CD4-positive, alpha-beta memory T cell (primary cell): ENCODE measurements at places on chromosomes 2 and 18. TPM values are rescaled to one million over a fixed set of nuclear protein-coding genes. Genes with fewer than 3 reads are reported as not detected.

The TNS1 gene
- 0.78 TPM for total RNA-seq

The NT5DC4 gene
- not detected for total RNA-seq

The SLC35F6 gene
- total RNA-seq: 20.1 TPM

The CHRND gene
- not detected for total RNA-seq

The TCF23 gene
- total RNA-seq: not detected

The CFAP65 gene
- not detected for total RNA-seq

The SKOR2 gene
- total RNA-seq: not detected

The FOSL2 gene
- total RNA-seq: 6.7 TPM

DNA sequence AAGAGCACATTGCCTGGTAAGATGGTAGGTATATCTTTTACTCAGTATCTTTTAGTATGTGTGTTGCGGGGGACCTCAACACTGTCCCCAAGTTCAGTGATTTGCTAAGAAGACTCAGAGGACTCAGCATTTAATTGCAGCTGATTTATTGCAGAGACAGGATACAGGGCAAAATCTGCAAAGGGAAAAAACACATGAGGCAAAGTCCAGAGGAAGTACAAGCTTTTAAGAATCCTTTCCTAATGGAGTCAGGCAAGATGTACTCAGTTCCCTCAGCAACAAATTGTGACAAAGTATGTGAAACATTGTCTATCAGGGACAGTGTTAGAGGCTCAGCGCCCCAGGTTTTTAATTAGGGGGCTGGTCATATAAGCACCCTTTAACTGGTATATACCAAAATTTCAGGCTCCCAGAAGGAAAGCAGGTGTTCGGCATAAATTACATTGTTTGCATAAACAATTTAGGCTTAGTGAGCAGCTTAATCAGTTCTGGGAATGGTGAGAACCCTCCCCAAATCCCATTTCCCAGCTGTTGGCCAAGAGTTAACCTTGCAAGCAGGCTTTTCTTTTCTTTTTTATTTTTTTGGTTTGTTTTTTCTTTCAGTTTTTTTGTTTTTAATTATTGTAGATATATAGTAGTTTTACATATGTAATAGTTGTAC is 41.7 kb downstream of the RAB3GAP1 start:
- no peak for DNase-seq
- H3K4me1 ChIP-seq: no peaks in the 10 kb centered on the region
- no peaks in the 10 kb centered on the region for H3K27me3 ChIP-seq
- no peak overlapping the region for H3K4me3 ChIP-seq
- no peak overlapping the region for H3K27ac ChIP-seq

- no peaks in the 10 kb centered on the region for H3K27me3 ChIP-seq
- H3K4me1 ChIP-seq: no peaks in the 10 kb centered on the region
- H3K27ac ChIP-seq: no peak overlapping the region
- DNase-seq: no peak
- H3K36me3 ChIP-seq: no peaks in the 10 kb centered on the region
Measured at GRCh38 chr18:10841203-10841602, 308.2 kb downstream of the PIEZO2 start.

- no peak overlapping the region for H3K27ac ChIP-seq
- H3K27me3 ChIP-seq: no peaks in the 10 kb centered on the region
- H3K4me3 ChIP-seq: no peak overlapping the region
Measured at GRCh38 chr2:11079136-11079824, 76.0 kb upstream of the SLC66A3 start.

DNA sequence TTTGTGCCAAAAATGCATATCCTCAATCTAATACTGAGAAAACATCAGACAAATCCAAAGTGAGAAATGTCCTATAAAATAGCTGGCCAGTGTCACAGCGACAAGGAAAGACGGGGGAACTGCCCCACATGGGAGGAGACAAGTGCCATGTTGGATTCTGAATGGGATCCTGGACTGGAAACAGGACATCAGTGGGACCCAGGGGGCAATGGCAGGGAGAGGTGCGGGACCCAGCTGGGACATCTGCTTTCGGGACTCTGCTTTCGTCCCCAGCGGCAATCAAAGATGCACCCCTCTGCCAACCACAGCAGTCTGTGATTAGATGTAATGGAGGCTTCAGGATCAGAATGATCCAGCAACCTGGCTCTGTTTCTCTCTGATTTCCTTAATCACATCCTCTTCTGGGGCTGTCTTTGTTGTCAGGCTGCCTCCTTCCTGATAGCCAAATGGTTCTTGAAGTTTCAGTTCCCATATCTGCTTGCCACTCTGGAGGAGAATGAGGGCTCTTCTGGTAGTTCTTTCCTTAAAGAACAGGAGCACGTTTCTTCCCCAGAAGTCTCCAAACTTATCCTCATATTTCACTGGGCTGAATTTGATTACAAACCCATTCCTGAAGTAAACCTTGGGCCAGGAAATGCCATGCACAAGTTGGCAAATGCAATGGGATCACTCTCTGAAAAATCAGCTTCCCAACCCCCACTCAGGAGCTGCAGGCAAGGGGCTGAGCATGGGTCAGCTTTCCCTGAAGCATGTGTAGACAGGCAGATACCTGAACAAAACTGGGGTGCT is 13.6 kb upstream of the PROC start:
- H3K27me3 ChIP-seq: no peaks in the 10 kb centered on the region
- no peak overlapping the region for H3K4me3 ChIP-seq
- H3K36me3 ChIP-seq: no peaks in the 10 kb centered on the region
- H3K4me1 ChIP-seq: peaks cover 12% of the 10 kb centered on the region

- H3K27me3 ChIP-seq: no peaks in the 10 kb centered on the region
- no peaks in the 10 kb centered on the region for H3K4me1 ChIP-seq
- H3K27ac ChIP-seq: no peak overlapping the region
- DNase-seq: no peak
- H3K36me3 ChIP-seq: no peaks in the 10 kb centered on the region
Measured at GRCh38 chr2:62747876-62748275, 42.4 kb downstream of the EHBP1 start.

- no peaks in the 10 kb centered on the region for H3K4me1 ChIP-seq
- no peak overlapping the region for H3K27ac ChIP-seq
- H3K36me3 ChIP-seq: no peaks in the 10 kb centered on the region
- no peak for DNase-seq
Measured at GRCh38 chr2:29789911-29790485, 131.4 kb downstream of the ALK start.

DNA sequence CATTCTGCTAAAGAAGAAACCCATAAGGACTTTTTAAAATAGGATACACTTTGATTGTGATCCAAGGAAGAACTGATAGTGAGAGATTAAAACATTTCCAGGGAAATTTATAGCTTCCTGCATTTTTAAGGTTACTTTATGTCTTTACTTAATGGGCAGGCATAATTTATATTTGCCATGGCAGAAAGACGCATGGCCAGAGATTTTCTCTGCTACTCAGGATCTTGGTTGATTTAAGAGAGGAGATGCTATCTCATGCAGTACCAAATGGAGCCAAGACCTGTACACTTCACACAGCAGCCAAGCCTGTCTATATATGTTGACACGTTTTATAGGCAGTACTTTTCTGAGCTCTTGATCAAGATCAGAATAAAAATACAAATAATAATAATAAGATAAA is 60.9 kb upstream of the NT5C1B start:
- H3K27me3 ChIP-seq: no peaks in the 10 kb centered on the region
- H3K27ac ChIP-seq: no peak overlapping the region
- DNase-seq: no peak
- no peaks in the 10 kb centered on the region for H3K4me1 ChIP-seq
- H3K4me3 ChIP-seq: no peak overlapping the region
- no peaks in the 10 kb centered on the region for H3K36me3 ChIP-seq

DNA sequence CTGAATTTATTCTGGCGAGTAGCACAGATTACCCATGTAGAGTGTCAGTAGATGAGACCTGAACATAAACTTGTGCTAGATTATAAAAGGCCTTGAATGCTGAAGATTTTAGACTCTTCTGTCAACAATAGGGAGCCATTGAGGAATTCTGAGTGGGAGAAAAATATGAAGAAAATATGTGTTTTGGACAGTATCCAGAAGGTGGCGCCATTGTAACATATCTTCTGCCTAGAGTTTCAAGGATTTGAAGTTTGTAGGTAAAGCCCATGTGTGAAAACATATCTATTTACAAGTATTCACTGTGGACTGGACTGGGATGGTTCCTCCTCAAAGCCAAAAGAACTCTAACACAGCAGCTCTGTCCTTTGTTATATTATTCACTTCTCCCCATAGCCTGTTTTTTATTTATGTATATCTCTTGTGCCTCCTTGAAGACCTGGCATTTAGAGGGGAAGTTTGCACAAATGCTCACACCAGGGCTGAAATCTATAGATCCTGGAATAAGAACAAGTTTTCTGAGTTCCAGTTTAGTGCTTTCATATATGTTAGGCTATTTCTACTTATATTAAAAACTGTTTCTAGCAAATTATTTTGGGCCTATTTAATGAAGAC is 124.9 kb downstream of the RDH14 start:
- H3K4me1 ChIP-seq: no peaks in the 10 kb centered on the region
- H3K36me3 ChIP-seq: no peaks in the 10 kb centered on the region
- no peaks in the 10 kb centered on the region for H3K27me3 ChIP-seq
- H3K27ac ChIP-seq: no peak overlapping the region
- H3K4me3 ChIP-seq: no peak overlapping the region

- no peaks in the 10 kb centered on the region for H3K36me3 ChIP-seq
- H3K4me1 ChIP-seq: no peaks in the 10 kb centered on the region
- no peak overlapping the region for H3K4me3 ChIP-seq
- H3K27ac ChIP-seq: no peak overlapping the region
Measured at GRCh38 chr18:24876266-24876665, 415.8 kb downstream of the HRH4 start.

- peaks cover 40% of the 10 kb centered on the region for H3K4me1 ChIP-seq
- peaks cover 4% of the 10 kb centered on the region for H3K36me3 ChIP-seq
- DNase-seq: no peak
- peak overlapping the region; percentile 88 for H3K4me3 ChIP-seq
Measured at GRCh38 chr2:101253703-101254450, 1.2 kb downstream of the CNOT11 start.

DNA sequence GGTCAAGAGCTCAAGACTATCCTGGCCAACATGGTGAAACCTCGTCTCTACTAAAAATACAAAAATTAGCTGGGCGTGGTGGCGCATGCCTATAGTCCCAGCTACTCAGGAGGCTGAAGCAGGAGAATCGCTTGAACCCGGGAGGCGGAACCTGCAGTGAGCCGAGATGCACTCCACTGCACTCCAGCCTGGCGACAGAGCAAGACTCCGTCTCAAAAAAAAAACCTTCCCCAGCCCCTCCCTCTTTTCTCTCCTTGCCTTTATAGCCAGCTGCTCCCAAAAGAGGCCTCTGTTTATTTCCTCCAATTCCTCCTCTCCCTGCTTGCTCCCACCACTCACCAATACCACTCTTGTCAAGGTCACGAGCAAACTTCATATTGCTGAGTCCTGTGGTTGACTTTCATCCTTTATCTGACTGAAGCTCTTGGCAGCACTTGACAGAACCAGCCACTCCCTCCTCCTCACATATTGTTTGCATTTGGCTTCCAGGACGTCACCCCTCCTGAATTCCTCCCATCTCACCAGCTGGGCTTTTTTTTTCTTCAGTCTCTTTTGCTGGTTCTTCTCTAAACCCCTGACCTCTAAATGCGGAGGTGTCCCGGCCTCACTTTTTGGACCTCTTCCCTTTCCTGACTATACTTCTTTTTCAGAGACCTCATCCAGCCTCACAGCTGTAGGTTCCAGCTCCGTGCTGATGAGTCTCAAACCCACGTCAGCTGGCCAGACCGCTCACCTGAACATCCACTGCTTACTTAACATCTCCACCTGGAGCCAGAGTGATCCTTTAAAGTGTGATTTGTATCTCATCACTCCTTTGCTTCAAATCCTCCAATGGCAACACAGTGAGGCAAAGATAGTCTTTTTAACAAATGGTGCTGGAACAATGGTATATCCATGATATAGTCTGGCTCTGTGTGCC is 84.6 kb upstream of the CAB39 start:
- no peak overlapping the region for H3K27ac ChIP-seq
- no peaks in the 10 kb centered on the region for H3K36me3 ChIP-seq
- H3K4me3 ChIP-seq: no peak overlapping the region
- no peak for DNase-seq
- H3K27me3 ChIP-seq: no peaks in the 10 kb centered on the region

GRCh38 chr2:46116553-46116991 is 180.6 kb upstream of the EPAS1 start:
- no peaks in the 10 kb centered on the region for H3K27me3 ChIP-seq
- H3K27ac ChIP-seq: no peak overlapping the region
- no peak overlapping the region for H3K4me3 ChIP-seq
- no peaks in the 10 kb centered on the region for H3K36me3 ChIP-seq
- DNase-seq: no peak

GRCh38 chr2:26460613-26461031 is 17.3 kb downstream of the OTOF start:
- no peaks in the 10 kb centered on the region for H3K4me1 ChIP-seq
- H3K4me3 ChIP-seq: no peak overlapping the region

- DNase-seq: no peak
- H3K27ac ChIP-seq: peak overlapping the region; percentile 33
- no peak overlapping the region for H3K4me3 ChIP-seq
- no peaks in the 10 kb centered on the region for H3K36me3 ChIP-seq
Measured at GRCh38 chr2:216354306-216354705, 18.0 kb downstream of the MARCHF4 start.

DNA sequence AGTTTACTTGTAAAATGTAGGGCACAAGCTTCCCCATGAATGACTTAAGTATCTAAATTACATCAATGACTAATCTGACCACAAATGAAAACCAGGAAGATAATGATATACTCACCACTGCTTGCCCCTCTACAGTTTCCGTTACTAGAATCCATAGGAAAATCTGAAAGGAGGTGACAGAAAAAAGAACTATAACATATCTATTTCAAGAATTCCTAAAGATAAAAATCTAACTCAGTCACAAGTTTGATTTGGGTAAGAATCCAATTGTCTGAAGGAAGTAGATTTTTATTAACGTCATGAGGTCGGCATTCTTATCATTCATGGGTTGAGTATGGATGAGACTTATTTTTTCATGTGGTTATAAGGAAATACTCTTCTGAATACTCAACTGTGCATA is 7.8 kb downstream of the FRZB start:
- no peaks in the 10 kb centered on the region for H3K4me1 ChIP-seq
- no peaks in the 10 kb centered on the region for H3K36me3 ChIP-seq
- H3K27me3 ChIP-seq: no peaks in the 10 kb centered on the region
- no peak for DNase-seq
- no peak overlapping the region for H3K4me3 ChIP-seq
- H3K27ac ChIP-seq: no peak overlapping the region

- no peak for DNase-seq
- H3K4me1 ChIP-seq: no peaks in the 10 kb centered on the region
- H3K4me3 ChIP-seq: no peak overlapping the region
Measured at GRCh38 chr18:67318651-67319050, 197.9 kb downstream of the DSEL start.

- no peaks in the 10 kb centered on the region for H3K36me3 ChIP-seq
- no peak for DNase-seq
- H3K4me1 ChIP-seq: peaks cover 9% of the 10 kb centered on the region
Measured at GRCh38 chr18:2855560-2856350, 8.9 kb downstream of the EMILIN2 start.

DNA sequence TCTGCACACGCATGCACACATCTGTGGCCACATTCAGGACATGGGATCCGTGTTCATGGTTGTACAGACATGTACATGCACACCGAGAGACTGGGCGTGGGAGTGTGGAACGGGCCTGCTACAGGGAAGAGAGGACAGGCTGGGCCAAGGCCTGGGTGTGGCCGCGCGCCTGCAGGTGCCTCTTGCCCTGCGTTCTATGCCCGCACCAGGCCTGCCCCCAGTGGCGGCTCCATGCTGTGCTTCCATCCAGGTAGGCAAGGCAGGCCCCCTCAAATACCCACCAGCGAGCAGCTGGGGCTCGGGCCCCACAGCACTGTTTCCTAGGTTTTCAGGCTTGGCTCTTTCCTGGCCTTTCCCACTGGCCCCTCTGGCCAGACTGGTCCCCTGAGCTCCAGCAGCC is 15.5 kb upstream of the PTMA start:
- no peaks in the 10 kb centered on the region for H3K36me3 ChIP-seq
- no peak overlapping the region for H3K27ac ChIP-seq
- no peaks in the 10 kb centered on the region for H3K27me3 ChIP-seq
- H3K4me3 ChIP-seq: no peak overlapping the region
- no peak for DNase-seq
- no peaks in the 10 kb centered on the region for H3K4me1 ChIP-seq
